ENCODE measurements at places on chromosomes 3 and 15.

GRCh38 chr3:81476692-81477091 lies 284.8 kb downstream of the GBE1 start:
- DNase-seq = no peak

- DNase-seq = no peak
Observed at GRCh38 chr15:88083811-88084760, 172.5 kb downstream of the NTRK3 start.

DNA sequence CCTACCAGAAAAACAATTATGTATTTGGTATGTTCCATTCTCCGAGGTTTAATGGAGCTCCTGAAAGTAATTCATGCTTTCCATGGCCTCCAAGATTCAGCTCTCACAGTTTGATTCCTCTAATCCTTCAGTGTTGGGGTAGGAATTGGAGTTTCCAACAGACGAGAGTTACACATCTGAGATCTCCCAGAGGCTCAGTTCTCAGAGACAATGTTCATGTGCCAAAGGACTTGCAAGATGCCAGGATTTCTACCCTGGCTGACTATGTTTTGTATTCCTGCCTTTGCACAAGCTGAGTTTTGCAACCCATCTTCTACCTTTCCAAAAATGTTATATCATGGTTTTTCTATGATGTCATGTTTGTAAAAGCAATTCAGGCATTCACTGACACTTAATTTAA lies 322.9 kb downstream of the ERC2 start:
- no peak for DNase-seq

GRCh38 chr15:72230197-72231065 lies 559 bp downstream of the PKM start:
- DNase-seq = peak; percentile 40

- no peak for DNase-seq
Observed at GRCh38 chr3:124059580-124059979, 67.7 kb upstream of the ROPN1 start.

- DNase-seq = no peak
Observed at GRCh38 chr15:88636050-88636449, 2.8 kb upstream of the ISG20 start.

GRCh38 chr3:57877116-57877515 lies 121.0 kb downstream of the SLMAP start:
- no peak for DNase-seq

GRCh38 chr15:61824291-61824690 lies 236.0 kb downstream of the VPS13C start:
- DNase-seq = no peak

DNA sequence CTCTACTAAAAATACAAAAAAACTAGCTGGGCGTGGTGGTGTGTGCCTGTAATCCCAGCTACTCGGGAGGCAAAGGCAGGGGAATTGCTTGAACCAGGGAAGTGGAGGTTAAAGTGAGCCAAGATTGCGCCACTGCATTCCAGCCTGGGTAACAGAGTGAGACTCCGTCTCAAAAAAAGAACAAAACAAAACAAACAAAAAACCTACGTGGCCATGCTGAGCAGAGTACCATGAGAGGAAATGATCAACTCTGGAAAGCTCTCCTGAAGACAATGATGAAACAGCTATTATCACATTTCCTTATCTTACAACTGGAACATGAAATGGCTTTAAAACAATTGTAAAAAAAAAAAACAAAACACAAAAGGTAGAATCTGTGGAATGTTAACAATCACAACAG lies 75.2 kb downstream of the CHSY1 start:
- DNase-seq = no peak

DNA sequence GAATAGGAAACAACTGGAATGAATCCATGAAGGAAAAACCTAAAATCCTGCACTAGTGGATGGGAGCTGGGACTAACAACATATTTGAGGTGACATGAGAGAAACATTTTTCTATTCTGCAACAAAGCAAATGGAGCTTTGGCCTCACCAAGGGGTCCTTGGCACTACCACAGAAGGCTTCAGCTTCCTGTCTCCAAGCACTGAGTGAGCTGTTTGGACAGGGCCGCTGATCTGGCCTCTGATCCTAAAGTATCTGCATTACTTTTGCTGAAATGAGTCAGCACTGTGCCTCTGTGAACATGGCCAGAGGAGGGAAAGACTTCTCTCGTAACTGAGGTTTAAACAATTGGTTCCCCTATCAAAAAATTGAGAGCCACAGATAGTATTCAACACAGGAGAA lies 9.0 kb downstream of the ARPP21 start:
- no peak for DNase-seq

GRCh38 chr15:59247364-59247763 lies 40.7 kb downstream of the LDHAL6B start:
- no peak for DNase-seq

- DNase-seq = no peak
Observed at GRCh38 chr3:188792793-188793192, 379.0 kb upstream of the TPRG1 start.

- no peak for DNase-seq
Observed at GRCh38 chr15:66004618-66005262, 135.4 kb downstream of the RAB11A start.

DNA sequence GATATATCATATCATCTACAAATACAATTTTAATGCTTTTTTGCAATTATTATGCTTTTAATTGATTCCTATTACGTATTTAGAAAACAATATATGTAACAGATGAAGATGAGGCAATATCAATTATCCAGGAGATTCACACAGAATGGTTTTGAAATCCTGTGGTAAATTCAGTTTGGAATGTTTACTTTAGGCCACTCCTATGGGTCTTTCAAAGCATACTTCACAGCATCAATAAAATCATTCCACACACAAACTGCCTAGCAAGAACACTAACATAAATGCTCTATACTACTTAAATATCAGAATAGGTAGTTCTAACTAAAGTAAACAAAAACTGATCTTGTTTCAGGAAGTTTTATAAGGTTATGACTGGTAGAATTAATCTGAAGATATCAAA lies 90.5 kb downstream of the FAM227B start:
- DNase-seq = no peak

DNA sequence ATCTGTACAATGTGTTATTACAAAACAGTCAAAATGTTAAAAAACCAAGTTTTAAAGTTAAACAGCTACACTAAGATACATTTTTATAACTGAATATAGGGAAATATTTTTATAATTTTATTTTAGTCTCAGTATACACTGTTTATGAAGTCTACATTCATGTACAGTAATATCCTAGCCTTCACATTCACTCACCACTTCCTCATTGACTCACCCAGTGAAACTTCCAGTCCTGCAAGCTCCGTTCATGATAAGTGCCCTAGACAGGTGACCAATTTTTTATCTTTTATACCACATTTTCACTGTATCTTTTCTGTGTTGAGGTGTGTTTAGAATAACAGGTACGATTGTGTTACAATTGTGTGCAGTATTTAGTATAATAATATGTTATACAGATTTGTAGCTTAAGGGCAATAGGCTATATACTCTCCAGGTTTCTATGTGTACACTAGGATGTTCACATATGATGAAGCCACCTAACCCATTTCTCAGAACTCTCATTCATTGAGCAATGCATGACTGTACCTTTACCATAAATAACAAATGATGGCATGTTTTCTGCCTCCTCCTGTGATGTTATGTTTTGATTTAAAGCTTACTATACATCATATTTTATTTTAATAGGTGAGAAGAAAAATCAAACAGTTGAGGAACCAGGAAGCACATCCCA lies 388.4 kb upstream of the NDN start:
- no peak for DNase-seq

DNA sequence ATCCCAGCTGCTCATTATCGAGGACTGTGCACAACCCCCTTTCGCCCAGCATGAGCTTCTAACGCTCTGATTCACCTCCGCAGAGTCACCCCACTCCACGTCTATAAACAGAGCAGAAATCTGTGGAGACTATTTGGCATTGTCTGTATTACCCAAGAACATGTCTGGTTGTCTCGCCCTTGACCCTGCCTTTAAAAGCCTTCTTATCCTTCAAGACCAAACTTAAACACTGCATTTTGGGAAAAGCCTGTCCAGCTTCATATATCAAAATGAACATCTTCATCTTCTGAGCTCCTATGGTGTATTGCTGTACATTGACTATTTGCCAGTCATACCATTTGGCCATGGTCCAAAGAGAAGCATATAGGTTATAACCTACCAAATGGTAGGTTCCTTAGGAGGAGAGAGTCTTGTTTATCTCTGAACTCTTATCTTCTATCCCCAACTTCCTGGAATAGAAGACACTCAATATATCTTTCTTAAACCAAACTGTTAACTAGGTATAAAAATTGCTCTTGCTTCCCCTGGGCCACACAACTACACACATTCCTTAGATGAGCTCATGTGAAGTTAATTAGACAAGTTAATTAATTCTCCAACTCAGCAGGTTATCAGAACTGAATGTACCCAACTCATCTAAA lies 90.1 kb downstream of the FBN1 start:
- DNase-seq = no peak

- no peak for DNase-seq
Observed at GRCh38 chr3:195238586-195239118, 32.3 kb downstream of the XXYLT1 start.

GRCh38 chr3:121758727-121759450 lies 9.3 kb upstream of the GOLGB1 start:
- DNase-seq = no peak

- no peak for DNase-seq
Observed at GRCh38 chr3:178823591-178824246, 247.9 kb downstream of the ZMAT3 start.

DNA sequence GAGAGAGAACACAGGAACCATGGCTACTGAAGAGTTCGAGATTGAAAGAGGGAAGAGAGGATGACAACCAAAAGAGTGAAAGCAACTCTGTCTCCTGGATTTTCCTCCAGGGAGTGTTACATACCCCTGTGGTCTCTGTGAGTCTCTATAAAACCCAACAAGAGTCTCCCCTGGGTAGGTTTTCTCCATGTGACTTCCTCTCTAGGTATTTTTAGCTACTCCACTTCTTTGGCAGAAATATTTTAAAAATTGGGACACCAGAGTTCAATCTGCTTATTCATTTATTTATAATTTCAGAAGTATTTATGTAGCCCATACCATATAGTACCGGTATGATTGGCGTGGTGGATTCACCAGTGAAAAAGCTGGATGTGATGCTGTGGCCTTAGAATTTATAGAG lies 671.7 kb upstream of the NR2F2 start:
- no peak for DNase-seq

- DNase-seq = no peak
Observed at GRCh38 chr3:73258057-73258456, 196.6 kb downstream of the EBLN2 start.

- DNase-seq = no peak
Observed at GRCh38 chr3:77699125-77699691, 659.3 kb downstream of the ROBO2 start.

- DNase-seq = no peak
Observed at GRCh38 chr3:184129012-184129411, 6.1 kb upstream of the EIF2B5 start.

All from stimulated activated CD4-positive, alpha-beta T cell treated with anti-CD3 and anti-CD28 coated beads, Interleukin-15, amount 100 ng/mL, for 1 hour (primary cell).